Brain microvascular endothelial cell (primary cell): ENCODE measurements at places on chromosomes 13 and 19.

GRCh38 chr19:6260376-6260775 is 19.4 kb downstream of the MLLT1 start:
- no peak for DNase-seq

DNA sequence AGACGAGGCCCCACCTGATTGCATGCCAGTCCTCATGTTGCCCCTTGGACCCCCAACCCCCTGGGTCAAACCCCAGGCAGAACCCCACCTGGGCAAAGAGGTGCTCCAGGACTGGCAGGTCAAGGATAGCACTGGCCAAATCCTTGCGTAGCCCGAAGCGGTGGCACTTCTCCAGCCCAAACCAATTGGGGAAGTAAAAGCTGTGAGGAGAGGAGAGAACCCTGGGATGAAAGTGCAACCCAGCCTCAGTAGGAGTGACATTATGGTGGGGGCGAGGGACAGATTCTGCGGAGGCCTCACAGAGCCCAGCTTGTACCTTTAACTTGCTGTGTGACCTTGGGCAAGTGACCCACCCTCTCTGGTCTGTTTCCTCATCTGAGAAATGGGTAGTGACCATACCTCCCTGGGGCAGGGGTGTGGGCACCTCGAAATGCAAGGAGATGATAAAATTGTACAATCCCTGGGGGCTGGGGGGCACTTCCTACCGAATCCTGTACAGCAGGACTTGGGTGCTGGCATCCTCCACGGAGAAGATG is 4.4 kb downstream of the JAK3 start:
- DNase-seq, result no peak

GRCh38 chr19:1266916-1267476 is 2.1 kb upstream of the CIRBP start:
- no peak for DNase-seq

DNA sequence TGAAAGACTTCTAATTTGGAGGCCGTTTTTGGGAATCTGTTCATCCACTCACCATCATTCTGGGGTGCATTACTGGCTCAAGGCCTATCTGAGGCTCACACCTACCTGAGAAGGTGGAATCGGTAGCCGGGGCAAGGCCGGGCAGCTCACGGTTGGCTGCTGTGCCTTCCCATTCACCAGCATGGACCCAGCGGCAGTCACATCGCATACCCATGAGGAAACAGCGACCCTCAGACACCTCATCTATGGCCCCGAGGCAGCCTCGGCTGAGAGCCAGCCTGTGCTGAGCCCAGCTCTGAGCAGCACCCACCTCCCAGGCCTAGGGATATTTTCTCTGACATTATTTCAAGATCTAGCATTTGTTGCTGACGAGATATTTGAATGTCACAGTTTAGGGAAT is 130.5 kb downstream of the ATP11A start:
- DNase-seq, result no peak

DNA sequence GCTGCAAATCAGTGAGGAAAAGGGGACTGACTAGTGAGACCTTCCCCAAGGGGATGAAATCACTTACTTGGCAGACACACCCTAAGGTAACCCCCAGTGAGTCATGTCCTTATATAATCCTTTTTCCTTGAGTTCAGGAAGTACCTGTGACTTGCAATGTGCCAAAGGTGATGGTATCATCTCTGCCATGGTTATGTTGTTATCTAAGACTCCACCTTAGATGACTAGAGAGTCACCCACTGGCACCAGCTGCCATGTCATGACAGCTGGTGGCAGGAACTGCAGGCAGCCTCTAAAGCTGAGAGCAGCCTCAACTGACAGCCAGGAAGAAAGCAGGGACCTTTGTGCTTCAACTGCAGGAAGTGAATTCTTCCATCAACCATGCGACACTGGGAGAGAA is 12.5 kb downstream of the PBX4 start:
- DNase-seq, result no peak
